ENCODE measurements at places on chromosomes 6 and 20.

- no peak for DNase-seq
Observed at GRCh38 chr6:108839083-108839642, 9.1 kb upstream of the ARMC2 start.

- no peak for DNase-seq
Observed at GRCh38 chr20:40802886-40803285, 113.8 kb upstream of the MAFB start.

DNA sequence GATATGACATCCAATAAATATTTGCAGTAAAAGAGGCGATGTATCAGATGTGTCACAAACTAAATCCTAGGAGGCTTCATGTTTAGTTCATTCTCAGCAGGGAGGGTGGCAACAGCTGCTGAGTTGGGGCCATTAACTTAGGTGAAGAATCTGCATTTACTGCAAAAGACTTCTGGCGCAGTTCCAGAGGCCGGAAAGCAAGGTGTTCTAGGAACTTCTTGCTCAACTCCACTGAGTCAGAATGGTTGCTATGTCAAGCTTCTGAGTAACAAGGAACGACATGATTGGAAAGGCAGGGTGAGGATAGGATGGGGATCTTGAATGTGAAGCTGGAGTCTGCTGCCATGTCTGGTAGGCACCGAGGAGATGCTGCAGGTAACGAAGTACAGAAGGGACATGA, 11.7 kb downstream of the ADNP start:
- no peak for DNase-seq

- DNase-seq: no peak
Observed at GRCh38 chr20:52812231-52812847, 159.8 kb upstream of the TSHZ2 start.

- DNase-seq: no peak
Observed at GRCh38 chr6:20438462-20439070, 36.9 kb downstream of the E2F3 start.

GRCh38 chr6:31193206-31193605, 22.7 kb upstream of the POU5F1 start:
- DNase-seq: no peak

- DNase-seq: no peak
Observed at GRCh38 chr6:11975353-11975977, 36.6 kb upstream of the HIVEP1 start.

- DNase-seq: no peak
Observed at GRCh38 chr20:43821795-43822194, 92.9 kb upstream of the TOX2 start.

DNA sequence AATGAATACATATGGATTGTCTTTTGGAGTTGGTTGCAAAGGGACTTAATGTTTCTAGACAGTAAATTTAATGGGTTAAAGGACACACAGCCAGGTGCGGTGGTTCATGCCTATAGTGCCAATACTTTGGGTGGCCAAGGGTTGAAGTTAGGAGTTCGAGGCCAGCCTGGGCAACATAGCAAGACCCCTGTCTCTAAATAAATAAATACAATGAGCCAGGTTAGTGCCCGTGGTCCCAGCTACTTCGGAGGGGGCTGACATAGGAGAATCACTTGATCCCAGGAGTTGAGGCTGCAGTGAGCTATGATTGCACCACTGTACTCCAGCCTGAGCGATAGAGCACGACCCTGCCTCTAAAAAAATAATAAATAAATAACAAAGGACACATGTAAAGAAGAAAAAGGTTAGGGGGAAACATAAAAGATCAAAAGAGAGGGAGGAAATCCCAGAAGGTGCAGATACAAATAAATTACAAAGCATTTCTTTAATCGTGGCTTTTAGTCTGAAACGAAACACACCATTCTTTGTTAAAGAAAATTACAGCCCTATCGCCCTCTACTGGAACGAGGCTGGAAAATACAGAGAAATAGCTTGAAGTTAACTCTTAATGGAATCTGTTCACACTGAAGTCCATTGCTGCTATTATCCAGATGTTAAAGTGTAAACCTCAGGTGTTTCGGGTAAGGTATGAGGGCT, 42.6 kb upstream of the SCML4 start:
- DNase-seq: peak; percentile 46

GRCh38 chr6:139323511-139324300, 31.9 kb upstream of the TXLNB start:
- DNase-seq: no peak

- peak; percentile 52 for DNase-seq
Observed at GRCh38 chr20:1005452-1006027, 3.4 kb upstream of the RSPO4 start.
